ENCODE measurements at places on chromosomes 3 and 15.

DNA sequence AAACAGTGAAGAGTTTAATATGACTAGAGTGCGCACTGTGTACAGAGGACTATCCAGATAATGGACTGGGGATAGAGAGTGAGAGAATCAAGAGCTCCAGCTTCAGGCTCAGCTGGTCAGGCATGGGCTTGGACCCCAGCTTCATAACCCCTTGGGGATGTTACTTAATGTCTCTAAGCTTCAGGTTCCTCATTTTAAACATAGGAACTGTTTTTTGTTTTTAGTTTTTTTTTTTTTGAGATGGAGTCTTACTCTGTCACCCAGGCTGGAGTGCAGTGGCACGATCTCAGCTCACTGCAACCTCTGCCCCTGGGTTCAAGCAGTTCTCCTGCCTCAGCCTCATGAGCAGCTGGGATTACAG lies 9.9 kb upstream of the BRPF1 start:
- no peak for DNase-seq

GRCh38 chr3:142886940-142887339 lies 1.9 kb downstream of the PCOLCE2 start:
- DNase-seq: no peak

DNA sequence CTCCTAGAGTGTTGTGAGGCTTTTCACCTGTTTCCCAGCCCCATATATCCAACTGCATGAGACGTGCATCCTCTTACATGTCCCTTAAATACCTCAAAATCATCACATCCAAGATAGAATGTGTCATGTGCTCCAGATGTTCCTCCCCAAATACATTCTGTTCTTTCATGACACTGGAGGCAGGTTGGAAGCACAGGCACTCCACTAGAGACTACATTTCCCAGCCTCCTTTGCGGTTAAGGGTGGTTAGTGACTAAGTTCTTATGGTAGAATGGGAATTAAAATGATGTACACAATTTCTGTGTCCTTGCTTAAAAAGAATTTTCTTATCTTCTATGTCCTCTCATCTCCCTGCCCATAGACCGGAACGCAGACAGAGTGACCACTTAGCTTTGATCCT lies 34.3 kb downstream of the TMEM40 start:
- DNase-seq: no peak

DNA sequence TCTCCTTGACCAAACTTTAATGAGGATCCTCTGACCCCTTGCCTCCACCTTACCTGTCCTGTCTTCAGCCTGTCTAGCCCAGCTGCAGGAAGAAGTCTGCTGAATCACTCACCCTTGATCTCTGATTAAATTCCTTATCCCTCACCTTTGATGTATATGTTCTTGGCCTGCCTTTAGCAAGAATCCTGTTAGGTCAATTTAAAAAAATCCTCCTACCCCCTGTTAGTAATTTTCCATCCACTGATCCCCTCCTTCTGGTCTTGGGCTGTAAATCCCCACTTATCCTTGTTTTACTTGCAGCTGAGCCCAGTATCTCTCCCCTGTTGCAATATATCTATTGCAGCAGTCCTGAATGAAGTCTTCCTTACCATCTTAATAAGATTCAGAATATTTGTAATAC lies 39.0 kb downstream of the MYH15 start:
- no peak for DNase-seq

DNA sequence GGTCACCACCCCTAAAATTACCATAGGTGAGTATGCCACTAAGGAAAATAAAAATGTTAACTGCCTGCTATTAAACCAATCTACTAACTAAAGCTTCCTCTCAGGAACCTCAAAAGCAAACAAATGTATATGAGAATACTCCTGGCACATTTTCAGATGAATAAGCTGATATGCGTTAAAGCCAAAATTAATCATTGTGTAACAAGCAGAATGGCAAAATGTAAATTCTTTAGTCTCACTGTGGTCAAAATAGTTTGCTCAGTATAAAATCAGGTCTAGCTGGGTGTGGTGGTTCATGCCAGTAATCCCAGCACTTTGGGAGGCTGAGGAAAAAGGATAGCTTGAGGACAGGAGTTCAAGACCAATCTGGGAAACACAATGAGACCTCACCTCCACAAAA lies 53.6 kb downstream of the SUMF1 start:
- DNase-seq: no peak

DNA sequence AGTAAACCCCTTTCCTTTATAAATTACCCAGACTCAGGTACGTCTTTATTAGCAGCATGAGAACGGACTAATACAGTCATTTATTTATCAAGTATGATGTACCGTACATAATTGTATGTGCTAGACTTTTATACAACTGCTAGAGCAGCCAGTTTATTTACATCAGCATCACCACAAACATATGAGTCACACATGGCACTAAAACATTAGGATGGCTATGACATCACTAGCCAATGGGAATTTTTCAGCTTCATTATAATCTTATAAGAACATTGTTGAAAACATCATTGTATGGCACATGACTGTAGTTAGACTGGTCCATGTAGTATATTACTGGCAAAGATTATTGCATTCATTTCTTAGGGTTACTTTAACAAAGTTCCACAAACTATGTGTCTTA lies 121.7 kb downstream of the ZMAT3 start:
- DNase-seq: no peak

GRCh38 chr3:187352581-187353575 lies 15.3 kb upstream of the RTP4 start:
- DNase-seq: no peak
